ENCODE measurements at places on chromosomes 12 and 14.

DNA sequence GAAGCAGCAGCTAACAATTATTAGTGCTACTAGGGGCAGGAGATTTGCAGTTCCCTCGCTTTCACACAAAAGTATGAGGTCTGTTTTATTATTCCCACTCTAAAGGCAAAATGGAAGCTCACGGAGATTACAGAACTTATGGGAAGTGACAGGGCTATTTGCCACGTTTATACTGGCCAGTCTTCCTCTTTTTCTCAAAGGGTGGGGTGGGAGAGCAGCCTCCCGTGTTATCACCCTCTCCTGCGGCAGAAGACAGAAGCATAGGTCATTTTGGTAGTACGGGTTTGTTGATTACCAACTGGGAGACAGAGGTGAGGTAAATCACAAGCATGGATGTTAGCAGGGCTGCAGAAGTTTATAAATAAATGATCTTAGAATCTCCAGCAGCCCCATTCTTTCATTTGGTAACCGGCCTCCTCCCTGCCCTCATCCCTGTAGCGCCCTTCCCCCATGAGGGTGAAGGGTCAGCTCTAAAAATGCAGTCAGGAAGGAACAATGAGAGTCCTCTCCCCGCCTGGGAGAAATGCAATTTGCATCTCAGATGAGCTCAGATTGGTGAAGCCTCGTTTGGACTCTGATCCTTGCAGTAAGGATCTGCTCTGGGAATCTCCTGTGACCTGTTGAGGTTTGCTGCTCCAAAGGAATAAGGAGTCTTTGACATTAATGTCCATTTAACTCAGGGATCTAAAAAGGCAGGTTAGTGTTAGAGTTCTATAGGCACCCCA is 44.7 kb upstream of the SINHCAF start:
- no peak for DNase-seq

DNA sequence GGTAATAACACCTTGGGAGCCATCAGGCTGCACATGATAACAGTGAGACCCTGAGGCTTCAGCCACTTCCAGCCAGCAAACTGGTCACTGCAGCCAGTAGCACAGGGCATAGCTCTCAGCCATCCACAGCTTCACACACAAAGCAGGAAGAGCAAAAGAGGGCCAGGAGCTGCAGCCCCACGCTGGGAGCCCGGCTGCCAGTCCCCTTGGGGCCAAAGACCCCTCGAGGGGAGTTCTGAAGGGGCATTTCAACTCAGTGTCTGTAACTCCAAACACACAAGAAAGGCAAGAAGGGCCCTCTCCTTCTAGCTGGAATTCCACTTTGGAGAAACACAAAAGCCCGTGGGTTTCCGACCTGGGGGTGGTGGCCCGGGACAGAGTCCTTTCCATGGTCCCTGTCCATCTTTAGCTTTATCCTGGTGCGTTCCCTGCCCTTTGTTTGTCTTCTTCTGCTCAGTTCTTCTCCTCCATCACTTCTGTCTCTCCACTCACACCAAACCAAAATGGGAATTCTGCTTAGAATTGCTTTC is 151.8 kb upstream of the FKBP4 start:
- no peak for DNase-seq

GRCh38 chr14:51855234-51855633 is 5.2 kb upstream of the GNG2 start:
- DNase-seq: no peak

DNA sequence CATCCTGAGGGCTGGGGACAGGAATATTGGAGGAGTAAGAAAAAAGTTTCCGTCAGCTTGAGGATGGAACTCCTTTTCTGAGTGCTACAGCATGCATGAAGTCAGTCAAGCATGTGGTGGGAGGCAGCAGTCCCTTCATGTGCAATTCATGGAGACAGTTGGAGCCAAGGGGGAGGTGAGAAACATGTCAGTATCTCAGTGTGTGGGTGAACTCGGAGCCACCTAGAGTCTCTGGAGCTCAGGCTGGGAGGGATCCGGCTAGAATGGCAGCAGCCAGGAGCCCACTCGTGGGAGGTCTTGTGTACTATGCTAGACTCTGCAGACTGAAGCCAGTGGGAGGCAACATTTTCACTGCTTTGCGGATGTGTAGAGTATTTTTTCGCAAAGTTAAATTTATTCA is 60.3 kb downstream of the AVPR1A start:
- DNase-seq: no peak

DNA sequence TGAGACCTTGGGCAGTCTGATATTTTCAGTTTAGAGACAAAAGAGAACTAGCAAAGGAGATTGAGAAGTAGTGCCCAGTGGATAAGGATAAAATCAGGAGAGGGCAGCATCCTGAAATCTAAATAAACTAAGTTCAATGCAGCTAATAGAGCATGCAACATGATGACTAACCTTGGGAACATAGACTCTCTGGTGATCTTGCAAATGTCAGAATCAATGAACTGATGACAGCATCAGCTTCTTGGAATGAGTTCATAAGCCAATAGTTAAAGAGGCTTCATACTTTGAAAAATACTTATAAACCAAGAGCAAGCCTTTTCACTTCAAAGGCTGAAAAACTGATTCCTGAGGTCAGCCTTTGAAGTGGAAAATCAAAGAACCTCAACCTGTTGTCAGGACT is 8.2 kb downstream of the TAS2R19 start:
- no peak for DNase-seq

DNA sequence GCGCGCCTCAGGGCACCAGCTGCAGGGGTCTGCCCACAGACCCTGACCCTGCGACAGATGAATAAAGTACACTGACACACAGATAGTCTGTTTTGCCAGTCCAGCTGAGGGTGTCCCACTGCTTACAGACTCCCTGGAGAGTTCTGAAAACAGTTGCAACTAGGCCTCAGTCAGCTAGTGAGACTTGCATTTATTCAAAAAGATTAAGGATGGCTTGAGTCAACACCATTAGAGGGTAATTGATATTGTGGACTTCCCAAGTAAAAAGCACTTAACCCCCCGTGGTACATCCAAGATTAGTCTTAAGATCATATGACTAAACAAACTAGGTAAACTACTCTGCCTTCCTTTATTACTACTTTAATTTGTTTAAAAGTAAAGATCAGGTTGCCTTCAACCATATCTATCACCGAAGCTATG is 11.1 kb upstream of the PSEN1 start:
- DNase-seq: no peak
